Upper lobe of left lung (tissue), 6 donors: ENCODE measurements at places on chromosomes 6 and 20. TPM values are rescaled to one million over a fixed set of nuclear protein-coding genes. Genes with fewer than 3 reads are reported as not detected.

Gene HLA-DQB1
- total RNA-seq, result 16.5 TPM

Gene SAYSD1
- 17.1 TPM for total RNA-seq

Gene RAD21L1
- total RNA-seq, result not detected

Gene HAO1
- total RNA-seq, result not detected

DNA sequence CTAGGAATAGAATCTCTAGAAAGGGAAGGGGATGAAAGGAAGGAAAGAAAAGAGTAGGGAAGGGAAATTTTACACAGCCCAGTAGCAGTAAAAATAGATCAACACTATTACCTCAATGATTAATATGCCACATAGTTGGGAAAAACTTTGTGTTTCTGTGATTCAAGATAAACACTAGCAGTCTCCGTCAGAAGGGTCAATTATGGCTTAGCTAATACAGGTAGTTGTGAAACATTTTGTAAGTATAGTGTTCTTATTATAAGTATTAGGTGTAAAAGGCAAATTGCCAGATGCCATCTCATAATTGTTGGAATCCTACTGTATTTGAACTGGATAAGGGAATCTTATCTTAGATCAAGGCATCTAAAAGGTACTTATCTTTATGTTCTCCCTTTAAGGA is 165.7 kb downstream of the MTFR2 start:
- H3K36me3 ChIP-seq, result no peaks in the 10 kb centered on the region
- H3K27ac ChIP-seq, result no peak overlapping the region
- no peaks in the 10 kb centered on the region for H3K4me1 ChIP-seq
- no peak for DNase-seq

- H3K4me3 ChIP-seq, result no peak overlapping the region
- no peaks in the 10 kb centered on the region for H3K4me1 ChIP-seq
- H3K27me3 ChIP-seq, result no peaks in the 10 kb centered on the region
- H3K36me3 ChIP-seq, result no peaks in the 10 kb centered on the region
- H3K27ac ChIP-seq, result no peak overlapping the region
- no peak for DNase-seq
Measured at GRCh38 chr6:140940251-140940925, 1192.3 kb upstream of the GJE1 start.

DNA sequence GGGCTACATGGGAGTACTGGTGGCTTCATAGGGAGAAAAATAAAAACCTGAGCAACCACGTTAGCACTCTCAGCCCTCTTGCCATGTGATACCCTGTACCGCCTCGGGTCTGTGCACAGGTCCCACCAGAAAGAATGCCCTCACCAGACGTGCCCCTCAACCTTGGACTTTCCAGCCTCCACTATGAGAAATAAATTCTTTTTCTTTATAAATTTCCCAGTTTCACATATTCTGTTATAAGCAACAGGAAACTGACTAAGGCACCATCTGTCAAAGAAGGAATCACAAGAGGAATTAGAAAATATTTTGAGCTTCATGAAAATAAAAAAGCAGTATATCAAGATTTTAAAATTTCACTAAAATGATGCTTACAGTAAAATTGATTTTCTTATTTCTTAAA is 168.4 kb upstream of the BMP5 start:
- no peak overlapping the region for H3K4me3 ChIP-seq
- no peaks in the 10 kb centered on the region for H3K27me3 ChIP-seq
- H3K4me1 ChIP-seq, result no peaks in the 10 kb centered on the region
- DNase-seq, result no peak
- no peak overlapping the region for H3K27ac ChIP-seq
- H3K36me3 ChIP-seq, result no peaks in the 10 kb centered on the region

DNA sequence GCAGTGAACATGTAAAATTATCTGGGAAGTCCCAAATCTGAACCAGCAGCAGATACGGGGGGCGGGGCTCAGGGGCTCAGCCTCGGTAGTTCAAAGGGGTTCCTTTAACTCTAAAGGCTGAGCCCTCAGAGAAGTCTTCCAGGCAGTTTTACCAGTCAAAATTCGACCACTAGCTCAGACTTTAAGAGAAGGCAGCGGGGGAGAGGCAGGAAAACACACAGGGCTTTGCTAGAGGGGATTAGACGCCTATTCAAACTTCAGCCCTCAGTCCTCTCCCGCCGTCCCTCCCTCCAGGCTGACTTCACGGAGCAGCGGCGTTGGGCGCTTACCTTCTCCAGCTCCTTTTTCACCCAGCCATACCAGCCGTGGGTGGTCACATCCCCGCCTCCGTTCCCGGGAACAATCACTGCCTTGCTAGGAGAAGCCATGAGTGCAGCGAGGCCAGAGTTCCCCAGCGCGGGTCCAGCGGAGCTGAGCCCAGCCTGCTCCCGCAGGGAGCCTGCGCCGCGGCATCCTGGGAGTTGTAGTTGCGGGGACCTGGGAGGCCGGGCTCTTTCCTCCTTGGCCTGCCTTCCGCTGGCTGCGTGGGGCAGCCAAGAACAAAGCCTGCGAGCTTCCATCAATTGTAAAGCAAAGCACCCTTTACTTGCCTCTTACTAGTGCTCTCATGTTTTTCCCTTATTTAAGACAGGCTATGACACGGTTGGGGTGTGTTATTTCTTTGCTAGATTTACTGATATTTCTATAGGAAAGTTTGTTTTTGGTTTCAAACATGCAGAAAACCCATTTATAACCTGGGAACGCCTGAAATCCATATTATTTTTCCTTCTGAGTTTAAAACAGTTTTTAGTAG is at the start of gene RBBP9:
Gene RBBP9, minus strand, starts transcription at position 486 of the 853 bp plus-strand sequence. Its CDS starts 58 bp downstream, at position 428.
- H3K4me3 ChIP-seq, result peak within 1 kb of the TSS; percentile 82
- peak within 1 kb of the TSS; percentile 78 for H3K27ac ChIP-seq
- H3K36me3 ChIP-seq, result peaks cover 7% of the 10 kb centered on the region
- peak; percentile 91 for DNase-seq
- peaks cover 9% of the 10 kb centered on the region for H3K4me1 ChIP-seq
- H3K27me3 ChIP-seq, result no peaks in the 10 kb centered on the region

- no peaks in the 10 kb centered on the region for H3K27me3 ChIP-seq
- H3K36me3 ChIP-seq, result no peaks in the 10 kb centered on the region
- H3K27ac ChIP-seq, result no peak overlapping the region
- no peak overlapping the region for H3K4me3 ChIP-seq
- peaks cover 7% of the 10 kb centered on the region for H3K4me1 ChIP-seq
Measured at GRCh38 chr6:3309391-3310050, 50.8 kb downstream of the PSMG4 start.

GRCh38 chr6:8655670-8656454 is 220.5 kb upstream of the SLC35B3 start:
- no peak overlapping the region for H3K4me3 ChIP-seq
- no peak for DNase-seq
- H3K36me3 ChIP-seq, result no peaks in the 10 kb centered on the region
- H3K4me1 ChIP-seq, result no peaks in the 10 kb centered on the region
- no peaks in the 10 kb centered on the region for H3K27me3 ChIP-seq
- no peak overlapping the region for H3K27ac ChIP-seq
